ENCODE measurements at places on chromosomes 1 and 21.

GRCh38 chr1:105934806-105935205 is 1121.7 kb upstream of the PRMT6 start:
- no peak for DNase-seq

- DNase-seq = no peak
Measured at GRCh38 chr1:214386747-214387146, 105.8 kb downstream of the SMYD2 start.

DNA sequence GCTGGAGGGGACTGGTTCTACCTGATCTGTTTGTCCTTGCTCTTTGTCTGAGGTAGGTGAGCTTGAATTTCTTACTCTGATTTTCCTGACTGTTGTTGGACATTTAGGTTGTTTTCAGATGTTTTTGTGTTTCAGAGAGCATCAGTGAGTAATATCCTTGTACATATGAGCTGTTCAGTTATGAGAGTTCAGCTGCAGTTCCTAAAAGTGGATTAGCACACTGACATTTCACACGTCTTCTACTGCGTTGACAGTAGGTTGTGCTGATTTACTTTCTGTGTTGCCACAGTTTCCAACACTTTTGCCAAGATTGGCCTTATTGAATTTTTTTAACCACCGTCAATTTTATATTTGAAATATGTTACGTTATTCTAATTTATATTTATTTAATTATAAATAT is 27.7 kb downstream of the CXADR start:
- no peak for DNase-seq

- no peak for DNase-seq
Measured at GRCh38 chr1:98323388-98323787, 338.1 kb upstream of the SNX7 start.

DNA sequence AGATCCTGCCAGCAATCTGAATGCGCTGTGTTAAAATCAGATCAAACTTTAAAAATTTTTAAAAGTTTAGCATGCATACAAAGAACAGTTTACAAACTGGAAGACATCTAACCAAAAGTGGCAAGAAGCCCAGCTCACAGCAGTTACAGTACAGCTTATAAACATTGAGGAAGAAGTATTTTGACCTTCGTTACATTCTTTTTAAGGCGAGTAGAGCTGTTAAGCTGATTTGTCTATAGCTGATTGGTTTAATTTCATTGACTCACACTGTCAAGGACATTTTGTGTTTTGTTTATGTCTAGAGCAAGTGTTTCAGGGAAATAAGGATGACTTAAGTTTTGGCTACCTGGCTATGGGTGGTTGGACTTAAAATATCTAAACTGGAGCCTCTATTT is 3.0 kb upstream of the PGM1 start:
- peak; percentile 61 for DNase-seq

- DNase-seq = no peak
Measured at GRCh38 chr1:229596925-229597699, 28.8 kb downstream of the TAF5L start.

DNA sequence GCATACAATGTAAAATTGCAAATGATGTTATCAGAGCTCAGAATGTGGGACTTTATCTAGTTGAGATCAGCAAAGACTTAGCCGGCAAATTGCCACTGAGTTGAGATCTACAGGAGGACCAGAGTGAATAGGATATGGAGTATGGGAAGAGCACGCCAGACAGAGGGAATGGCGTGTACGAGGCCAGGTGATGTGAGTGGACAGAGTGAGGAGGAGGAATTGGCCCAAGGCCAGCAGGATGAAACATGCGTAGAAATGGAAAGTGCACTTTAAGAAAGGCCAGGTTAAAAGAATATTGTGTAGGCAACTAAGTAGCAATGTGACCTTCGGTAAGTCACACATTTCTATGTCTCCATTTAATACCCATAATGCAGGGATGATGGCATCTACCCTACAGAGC is 211.0 kb downstream of the ZP4 start:
- DNase-seq = no peak

DNA sequence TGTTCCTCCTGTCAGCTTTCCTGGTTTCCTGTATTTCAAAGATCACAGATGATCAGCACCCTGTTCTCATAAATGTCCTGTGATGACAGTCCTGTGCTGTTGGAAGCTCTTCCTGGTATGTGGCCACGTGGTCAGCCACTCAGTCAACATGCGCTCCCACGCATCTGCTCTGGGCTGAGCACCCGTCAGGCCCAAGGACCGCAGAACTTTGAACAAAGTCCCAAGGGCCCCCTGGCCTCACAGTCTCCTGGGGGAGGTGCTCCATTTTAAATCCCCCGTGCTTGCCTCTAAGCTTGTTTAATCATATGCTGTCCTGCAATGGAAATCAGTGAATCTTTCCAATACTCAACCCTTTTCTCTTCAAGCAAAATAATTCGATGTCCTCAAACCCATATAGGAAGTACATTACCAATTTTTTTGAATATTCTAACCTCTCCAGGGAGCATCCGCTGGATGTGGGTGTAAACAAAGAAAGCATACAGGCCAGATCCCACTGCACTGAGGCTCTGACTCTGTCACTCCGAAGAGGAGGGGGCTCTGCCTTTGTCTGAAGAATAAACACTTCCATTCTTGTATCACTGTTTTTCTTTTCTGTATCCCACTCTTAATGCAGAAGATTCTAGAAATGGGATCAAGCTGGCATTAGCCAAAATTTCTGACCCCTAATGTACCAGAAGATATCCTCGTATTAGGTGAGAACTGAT is 250.3 kb downstream of the SDCCAG8 start:
- no peak for DNase-seq

GRCh38 chr1:76725864-76726619 is 141.2 kb upstream of the ST6GALNAC5 start:
- no peak for DNase-seq

DNA sequence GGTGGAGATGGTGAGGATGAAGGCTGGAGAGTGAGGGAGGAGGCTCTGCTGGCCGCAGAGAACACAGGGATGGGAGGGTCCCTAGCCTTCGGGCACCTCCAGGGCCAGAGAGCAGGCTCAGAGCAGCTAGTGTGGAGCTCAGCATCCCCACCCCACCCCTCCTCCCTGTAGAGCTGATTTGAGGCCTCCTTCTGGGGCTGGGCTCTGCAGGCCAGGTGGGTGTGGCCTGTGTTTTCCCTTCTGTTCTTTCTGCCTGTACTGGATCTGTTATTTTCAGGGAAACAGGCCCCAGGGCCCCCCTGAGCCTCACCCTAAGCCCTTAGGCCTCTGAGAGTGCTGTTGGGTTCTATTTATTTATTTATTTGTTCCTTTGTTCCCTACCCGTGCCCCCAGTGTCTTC is 44.8 kb downstream of the TMCC2 start:
- no peak for DNase-seq

- DNase-seq = no peak
Measured at GRCh38 chr1:46537651-46538050, 13.8 kb downstream of the KNCN start.

GRCh38 chr1:4681026-4681425 is 26.6 kb downstream of the AJAP1 start:
- DNase-seq = no peak

DNA sequence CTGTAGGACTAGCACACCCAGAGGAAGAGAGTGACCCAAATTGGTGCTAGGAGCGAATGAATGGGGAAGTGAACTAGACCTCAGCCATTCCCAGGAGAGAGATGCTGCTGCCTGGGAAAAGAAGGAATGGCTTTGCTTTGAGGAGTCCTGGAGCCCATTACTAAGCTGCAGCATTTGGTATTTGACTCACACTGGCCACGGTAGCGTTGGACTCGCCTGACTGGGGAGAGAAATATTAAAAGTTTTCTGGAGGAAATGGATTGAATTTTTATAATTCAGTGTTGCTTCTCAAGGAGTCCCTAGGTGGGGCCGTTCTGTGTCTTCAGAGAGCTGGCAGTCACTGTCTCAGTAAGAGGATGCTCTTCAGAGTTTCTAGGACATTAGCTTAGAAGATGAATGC is 40.2 kb downstream of the PIK3CD start:
- DNase-seq = no peak

DNA sequence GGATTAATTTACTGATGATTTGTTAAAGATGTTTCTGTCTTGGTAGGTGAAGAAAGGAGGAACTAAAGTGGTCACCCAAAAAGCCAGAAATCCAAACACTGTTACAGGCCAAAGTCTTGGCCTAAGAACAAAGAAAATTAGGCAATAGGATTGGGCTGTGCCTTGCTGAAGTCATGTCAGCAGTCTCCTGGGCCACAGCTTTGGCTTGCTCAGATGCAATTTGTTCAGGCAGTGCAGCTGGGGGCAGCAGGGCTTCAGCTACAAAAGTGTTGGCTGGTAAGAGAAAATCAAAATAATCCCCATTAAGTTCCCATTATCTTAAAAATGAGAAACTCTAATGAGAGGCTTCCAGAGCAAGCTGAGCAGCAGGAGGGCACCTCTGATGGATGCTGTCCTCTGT is 14.0 kb upstream of the RAP1A start:
- no peak for DNase-seq

GRCh38 chr1:245503548-245503947 is 348.8 kb downstream of the KIF26B start:
- no peak for DNase-seq

- DNase-seq = no peak
Measured at GRCh38 chr1:109721042-109721441, 9.0 kb downstream of the GSTM5 start.

DNA sequence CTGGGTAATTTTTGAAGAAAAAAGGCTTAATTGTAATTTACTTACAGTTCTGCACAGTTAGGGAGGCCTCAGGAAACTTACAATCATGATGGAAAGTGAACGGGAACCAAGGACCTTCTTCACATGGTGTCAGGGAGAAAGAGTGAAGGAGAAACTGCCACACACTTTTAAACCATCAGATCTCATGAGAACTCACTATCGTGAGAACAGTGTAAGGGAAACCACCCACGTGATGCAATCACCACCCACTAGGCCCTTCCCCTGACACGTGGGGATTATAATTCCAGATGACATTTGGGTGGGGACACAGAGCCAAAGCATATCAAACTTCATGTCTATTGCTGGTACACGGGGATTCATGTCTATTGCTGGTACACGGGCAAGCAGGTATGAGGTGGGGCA is 5.3 kb upstream of the SFT2D2 start:
- DNase-seq = no peak

DNA sequence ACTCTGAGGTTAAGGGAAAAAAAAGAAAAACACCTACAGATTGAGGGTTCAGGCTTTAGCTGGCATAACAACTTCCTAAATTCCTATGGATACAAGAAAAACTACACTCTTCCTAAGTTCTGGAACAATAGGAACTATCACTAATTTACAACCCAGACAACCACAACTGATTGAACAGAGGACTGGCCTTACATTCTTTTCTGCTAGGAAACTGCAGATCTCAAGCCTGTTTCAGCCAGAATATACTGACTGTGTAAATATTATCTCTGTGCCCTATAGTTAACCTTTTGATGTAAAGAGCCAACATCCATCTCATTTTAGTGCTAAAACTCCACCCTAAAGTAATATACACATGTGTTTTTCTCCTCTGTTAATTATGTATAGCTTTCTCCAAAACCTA is 1186.5 kb upstream of the TMPRSS15 start:
- DNase-seq = peak; percentile 19

DNA sequence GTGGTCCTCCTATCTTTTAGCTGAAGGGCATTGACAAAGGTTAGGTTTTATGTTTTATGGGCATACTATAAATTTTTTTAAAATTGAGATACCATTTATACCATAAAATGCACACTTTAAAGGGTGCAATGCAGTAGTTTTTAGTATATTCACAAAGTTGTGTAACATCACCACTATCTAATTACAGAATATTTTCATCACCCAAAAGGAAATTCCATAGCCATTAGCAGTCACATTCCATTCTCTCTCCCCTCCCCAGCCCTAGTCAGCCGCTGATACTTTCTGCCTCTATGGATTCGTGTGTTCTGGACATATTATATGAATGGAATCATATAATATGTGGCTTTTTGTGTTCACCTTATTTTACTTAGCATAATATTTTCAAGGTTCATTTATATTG is 135.8 kb upstream of the B3GALT2 start:
- DNase-seq = no peak

Measured in stomach (tissue), 19 donors.